ENCODE measurements at places on chromosomes 6 and 20.
A peak's percentile ranks its signal among the peaks of the same experiment; 100 is the strongest.

GRCh38 chr6:41318261-41318653 lies 17.2 kb upstream of the NCR2 start:
- DNase-seq: no peak

DNA sequence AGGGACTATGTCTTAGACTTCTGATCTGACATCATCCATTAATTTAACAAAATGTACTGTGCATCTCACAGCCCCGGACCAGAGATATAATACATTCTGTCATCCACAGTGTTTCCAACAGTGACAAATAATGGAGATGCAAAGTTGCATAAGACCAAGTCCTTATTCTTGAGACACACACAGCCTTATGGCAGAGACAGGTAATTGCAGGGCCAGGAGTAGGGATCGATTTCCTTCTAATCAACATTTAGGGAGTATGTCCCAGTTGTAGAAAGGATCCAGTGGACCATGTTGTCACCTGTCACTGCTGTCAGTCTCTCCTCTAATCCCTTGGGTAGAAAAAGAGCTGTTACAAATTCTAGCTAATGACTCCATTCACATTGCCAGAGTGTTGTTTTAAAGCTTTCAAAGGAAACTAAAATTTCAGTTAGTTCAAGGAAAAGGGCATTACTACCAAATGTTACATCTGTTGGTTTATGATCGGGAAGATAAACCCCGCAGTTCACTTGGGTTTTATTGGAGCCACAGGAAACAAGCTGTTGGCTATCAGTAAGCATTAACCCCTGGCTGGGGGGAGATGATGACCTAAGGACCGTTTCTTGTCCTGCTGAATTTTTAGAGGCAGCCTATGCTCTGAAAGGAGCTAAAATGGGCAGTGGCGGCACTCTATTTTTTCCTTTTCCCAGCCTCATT lies 111.4 kb upstream of the ATXN1 start:
- DNase-seq: no peak

- no peak for DNase-seq
Measured at GRCh38 chr20:47370850-47371782, 14.6 kb upstream of the ZMYND8 start.

DNA sequence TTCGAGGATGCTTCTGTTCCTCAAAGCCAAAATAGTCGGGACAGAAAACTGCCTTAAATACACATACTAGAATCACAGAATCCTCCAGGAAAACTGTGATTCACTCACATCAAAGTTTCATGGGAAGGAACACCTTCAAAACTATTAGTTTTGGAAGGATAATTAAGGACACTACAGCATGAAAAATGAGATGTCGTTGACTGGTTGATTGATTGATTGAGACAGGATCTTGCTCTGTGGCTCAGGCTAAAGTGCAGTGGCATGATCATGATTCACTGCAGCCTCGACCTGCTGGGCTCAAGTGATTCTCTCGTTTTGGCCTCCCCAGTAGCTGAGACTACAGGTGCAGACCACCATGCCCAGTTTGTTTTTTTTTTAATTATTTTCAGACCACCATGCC lies 25.7 kb upstream of the MAP3K4 start:
- no peak for DNase-seq

- no peak for DNase-seq
Measured at GRCh38 chr6:130337534-130337933, 28.3 kb upstream of the TMEM200A start.

DNA sequence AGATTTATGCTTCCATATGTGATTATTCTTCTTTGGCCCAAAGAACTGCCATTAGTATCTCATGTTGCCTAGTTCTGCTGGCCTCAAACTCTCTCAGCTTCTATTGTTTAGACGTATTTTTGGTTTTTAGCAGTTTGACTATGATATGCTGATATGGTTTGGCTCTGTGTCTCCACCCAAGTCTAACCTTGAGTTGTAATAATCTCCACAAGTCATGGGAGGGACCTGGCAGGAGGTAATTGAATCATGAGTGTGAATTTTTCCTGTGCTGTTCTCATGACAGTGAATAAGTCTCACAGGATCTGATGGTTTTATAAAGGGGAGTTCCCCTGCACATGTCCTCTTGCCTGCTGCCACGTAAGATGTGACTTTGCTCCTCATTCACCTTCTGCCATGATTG lies 96.7 kb upstream of the ARG1 start:
- no peak for DNase-seq

GRCh38 chr6:14656649-14657048 lies 539.1 kb downstream of the CD83 start:
- DNase-seq: no peak

DNA sequence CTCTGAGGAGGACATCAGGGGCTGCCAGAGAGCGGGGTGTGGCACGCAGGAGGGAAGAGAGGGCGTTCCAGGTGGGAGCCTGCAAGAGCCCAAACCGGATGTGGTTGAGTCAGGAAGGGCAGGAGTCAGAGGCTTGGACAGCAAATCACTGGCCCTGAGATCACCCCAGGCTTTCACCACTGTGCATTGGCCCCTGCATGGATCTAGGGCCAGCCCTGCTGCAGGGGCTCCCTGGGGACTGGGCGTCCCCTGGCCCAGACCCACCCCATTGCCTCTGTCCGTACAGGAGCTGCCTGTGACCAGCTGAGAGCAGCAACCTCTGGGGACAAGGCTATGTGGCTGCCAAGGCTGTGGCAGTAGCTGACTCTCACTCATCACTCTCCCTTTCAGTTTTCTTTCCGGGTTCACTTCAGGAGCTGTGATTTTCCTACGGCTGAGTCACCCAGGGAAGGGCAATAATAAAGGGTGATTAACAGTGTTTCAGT lies 33.9 kb downstream of the KCNK17 start:
- DNase-seq: no peak

GRCh38 chr6:82270881-82271635 lies 23.5 kb upstream of the IBTK start:
- no peak for DNase-seq

DNA sequence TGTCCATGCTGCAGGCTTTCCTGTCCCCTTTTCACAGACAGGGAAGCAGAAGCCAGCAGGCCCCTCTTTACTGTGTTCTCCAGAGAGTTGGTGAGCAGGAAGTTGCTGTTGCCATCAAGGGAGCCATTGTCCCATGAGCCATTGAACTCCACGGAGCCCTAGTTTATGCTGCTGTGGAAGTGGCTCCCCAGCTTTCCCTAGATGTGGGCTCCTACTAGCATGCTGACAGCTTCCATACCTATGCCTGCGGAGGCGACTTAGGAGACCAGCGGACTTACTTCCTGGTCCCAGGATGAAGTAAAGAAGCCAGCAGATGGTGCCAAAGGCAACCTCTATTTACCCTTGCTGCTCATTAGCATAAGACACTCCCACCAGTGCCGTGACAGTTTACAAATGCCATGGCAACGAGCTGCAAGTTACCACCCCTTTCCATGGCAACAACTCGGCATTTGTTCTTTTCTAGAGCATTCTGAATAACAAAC lies 30.8 kb upstream of the FKBP1A start:
- no peak for DNase-seq

DNA sequence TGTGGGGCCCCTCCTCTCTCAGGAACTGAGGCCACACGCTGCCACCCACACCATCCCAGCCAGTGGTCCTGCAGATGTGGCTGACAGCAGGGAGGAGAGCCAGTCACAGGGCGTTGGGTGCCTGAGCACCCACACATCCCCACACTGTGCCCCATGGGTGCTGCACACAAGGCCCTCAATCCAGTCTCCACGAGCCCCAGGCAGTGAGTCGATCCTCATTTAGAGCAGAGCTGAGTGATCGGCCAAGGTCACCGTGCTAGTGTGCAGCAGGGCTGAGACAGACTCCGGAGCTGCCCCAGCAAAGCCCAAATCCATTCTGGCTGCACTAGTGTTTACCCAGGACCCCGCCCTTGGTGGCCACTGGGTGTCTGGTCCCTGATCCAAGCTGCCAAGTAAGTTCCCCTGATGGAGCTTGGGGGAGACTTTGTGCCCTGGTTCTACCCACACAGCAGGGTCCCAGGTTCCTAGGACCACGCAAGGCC lies 9.0 kb downstream of the C20orf203 start:
- no peak for DNase-seq

- peak; percentile 58 for DNase-seq
Measured at GRCh38 chr20:45347936-45348778, at the start of gene SDC4. TSS of gene SDC4 (minus strand) at chr20:45348424. CDS start at chr20:45348384, 40 bp downstream.

GRCh38 chr6:66082914-66083313 lies 375.9 kb upstream of the EYS start:
- no peak for DNase-seq

GRCh38 chr6:126033696-126034095 lies 47.4 kb downstream of the TRMT11 start:
- DNase-seq: no peak

- DNase-seq: no peak
Measured at GRCh38 chr6:35774116-35774794, 2.1 kb upstream of the CLPSL2 start.

DNA sequence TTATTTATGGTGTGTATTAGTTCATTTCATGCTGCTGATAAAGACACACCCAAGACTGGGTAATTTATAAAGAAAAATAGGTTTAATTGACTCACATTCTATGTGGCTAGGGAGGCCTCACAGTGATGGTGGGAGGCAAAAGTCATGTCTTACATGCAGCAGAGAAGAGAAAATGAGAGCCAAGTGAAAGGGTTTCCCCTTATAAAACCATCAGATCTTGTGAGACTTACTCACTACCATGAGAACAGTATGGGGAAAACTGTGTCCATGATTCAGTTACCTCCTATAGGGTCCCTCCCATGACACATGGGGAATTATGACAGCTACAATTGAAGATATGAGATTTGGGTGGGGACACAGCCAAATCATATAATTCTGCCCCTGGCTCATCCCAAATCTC lies 150.0 kb upstream of the AHI1 start:
- DNase-seq: no peak
